ENCODE measurements at places on chromosomes 3 and 15.

- no peak for DNase-seq
Measured at GRCh38 chr3:19151171-19151570, 2.9 kb downstream of the KCNH8 start.

- peak; percentile 89 for DNase-seq
Measured at GRCh38 chr15:40941528-40942336, 11.5 kb upstream of the CHAC1 start.

- peak; percentile 2 for DNase-seq
Measured at GRCh38 chr3:95341314-95341713, 1278.5 kb downstream of the NSUN3 start.

- no peak for DNase-seq
Measured at GRCh38 chr3:155912579-155913190, 42.2 kb downstream of the GMPS start.

- peak; percentile 88 for DNase-seq
Measured at GRCh38 chr3:12224181-12225147, 64.4 kb upstream of the PPARG start.

- DNase-seq = no peak
Measured at GRCh38 chr15:48541341-48542278, 103.9 kb downstream of the FBN1 start.

DNA sequence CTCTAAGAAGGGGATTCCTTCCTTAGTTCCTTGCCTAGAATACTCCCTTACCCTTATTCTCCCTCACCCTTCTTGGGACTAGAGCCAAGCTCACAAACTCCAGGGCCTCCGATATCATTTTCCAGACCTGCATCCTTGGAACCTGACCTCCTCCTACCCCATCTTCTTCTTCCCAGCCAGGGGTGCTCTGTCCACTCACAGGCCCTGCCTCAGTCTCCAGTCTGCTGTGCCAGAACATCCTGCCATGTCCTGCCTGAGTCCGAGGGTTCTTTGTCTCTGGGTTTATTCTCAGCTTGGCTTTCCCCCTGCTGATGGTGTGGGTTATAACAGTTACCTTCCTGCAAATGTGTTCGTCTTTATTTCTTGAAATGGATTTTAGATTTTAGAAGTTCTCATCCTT, 59.9 kb upstream of the MCF2L2 start:
- no peak for DNase-seq

DNA sequence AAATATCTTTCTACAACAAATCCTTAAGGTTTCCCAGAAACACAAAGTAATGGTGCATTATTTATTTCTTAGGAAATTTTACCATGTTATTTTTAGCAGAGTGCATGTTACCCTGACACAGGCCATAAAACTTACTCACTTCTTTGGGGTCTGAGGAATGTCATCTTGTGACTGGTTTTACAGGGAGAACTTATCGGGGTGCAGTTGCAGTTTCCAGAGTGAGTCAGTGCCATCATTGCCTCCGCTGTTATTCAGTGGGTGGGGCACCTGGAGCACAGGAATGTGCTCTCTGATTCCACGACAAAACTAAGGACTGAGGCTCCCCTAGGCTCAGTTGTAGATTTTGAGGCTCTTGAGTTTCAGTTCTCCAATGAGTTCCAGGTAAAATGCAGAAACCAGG, 11.1 kb upstream of the GREM1 start:
- peak; percentile 59 for DNase-seq

GRCh38 chr15:46652266-46652665, 1017.4 kb downstream of the SQOR start:
- DNase-seq = no peak

DNA sequence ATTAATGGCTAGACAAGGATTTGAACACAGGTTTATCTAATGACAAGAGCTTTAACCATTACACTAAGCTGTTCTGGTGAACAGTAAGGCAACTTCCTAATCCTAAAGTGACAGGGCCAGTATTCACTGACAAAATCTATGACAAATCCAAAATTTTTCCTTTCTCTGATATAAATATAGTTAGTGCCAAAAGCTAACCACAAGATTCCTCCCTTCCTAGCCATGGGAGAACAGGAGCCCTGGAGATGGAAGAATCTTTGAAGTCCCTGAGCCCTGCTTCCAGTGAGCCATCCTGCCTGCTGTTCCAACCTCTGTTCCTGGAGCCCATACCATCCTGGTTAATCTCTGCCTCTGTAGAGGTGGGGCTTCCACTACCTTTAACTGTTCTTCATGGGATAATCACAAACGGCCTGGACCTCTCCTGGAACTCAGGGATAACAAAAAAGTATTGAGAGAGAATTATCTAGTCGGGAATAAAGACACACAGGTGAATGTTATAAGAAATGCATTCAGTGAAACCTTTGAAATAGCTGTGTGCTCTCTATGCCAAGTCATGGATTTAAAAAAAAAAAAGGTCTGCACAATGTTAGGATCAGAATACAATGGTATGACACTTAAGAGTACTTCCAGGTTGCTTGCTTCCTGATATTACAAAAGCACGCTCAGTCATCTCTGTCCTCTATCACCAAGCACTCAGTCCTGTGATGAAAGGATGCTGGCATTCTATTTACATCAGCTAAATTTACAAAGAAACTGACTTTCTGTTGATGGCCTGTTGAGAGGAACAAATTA, 235.8 kb downstream of the SUCLG2 start:
- DNase-seq = no peak

- DNase-seq = peak; percentile 56
Measured at GRCh38 chr15:92521624-92522008, 127.9 kb downstream of the ST8SIA2 start.

GRCh38 chr3:147701195-147701594, 292.0 kb downstream of the ZIC1 start:
- no peak for DNase-seq

DNA sequence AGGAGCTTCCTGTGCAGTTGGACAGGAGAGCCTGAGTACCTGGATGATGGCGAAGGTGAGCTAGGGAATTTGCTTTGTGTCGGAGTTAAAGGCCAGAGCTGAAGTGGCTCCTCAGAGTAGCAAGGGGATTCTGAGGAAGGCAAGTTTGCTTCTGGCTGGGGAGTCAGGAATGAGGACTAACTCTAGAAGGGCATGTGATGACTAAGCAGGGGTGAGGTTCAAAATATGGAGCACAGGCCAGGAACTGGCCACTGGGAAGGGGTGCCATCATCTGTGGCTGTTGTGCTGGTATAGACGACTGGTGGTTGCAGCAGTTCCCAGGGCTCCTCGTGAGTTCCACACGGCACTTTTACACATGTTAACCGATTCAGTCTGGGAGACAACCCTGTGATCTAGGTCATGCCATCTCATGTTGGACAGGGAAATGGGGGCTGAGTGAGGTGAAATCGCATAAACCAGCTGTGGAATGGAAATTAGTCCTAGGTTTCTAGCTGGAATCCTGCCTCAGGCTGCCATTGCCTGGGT, 100.8 kb downstream of the EEFSEC start:
- no peak for DNase-seq

GRCh38 chr3:184592371-184593219, 31.0 kb downstream of the EPHB3 start:
- no peak for DNase-seq

GRCh38 chr3:39346785-39347585, 17.5 kb downstream of the CCR8 start:
- no peak for DNase-seq

- no peak for DNase-seq
Measured at GRCh38 chr3:171327441-171328174, 132.6 kb downstream of the TNIK start.

DNA sequence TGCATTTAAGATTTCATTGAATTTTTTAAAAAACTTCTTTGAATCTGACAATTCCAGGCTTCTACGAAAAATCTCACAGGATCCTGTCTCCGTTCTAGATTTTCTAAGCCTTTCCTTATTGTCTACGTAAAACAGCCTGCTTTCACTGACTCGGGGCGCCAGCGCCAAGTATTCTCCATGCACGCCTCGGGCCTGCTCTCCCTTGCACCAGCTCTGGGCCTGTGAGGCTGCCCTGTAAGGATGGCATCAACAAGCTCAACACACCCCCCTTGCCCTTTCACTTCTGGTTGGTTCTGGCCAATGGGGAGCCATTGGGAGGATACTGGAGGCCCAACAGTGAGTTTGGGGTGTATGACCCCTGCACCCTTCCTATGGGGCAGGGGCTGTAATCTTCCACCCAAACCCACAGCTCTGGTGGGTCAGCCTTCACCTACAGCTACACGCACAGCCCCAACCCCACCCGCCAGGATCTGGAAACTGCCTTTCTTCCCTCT, 47.8 kb downstream of the SLC41A3 start:
- no peak for DNase-seq

- DNase-seq = no peak
Measured at GRCh38 chr3:8891774-8892173, 71.5 kb downstream of the RAD18 start.

DNA sequence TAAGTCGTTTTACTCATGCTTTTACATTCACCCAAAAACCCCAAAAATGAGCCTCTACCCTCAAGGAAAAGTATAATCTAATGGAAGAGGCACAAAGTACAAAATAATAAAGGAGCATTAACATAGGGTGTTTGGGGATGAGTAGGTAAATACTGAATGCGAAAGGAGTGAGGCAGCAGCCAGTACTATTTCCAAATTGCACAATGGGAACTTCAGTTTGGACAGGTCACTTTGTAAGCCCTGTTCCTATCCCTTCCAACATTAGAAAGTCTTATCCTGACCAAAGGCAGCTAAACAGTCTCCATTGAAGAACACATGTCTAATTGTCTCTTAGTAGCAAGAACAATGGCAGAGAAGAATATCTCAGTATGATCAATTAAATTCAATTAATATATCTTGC, 728.3 kb downstream of the GBE1 start:
- no peak for DNase-seq

GRCh38 chr3:183536238-183536880, 19.1 kb downstream of the KLHL6 start:
- no peak for DNase-seq

- no peak for DNase-seq
Measured at GRCh38 chr15:89747708-89748682, 3.1 kb downstream of the MESP1 start.

- peak; percentile 50 for DNase-seq
Measured at GRCh38 chr3:32569540-32570420, 878 bp downstream of the DYNC1LI1 start.

- no peak for DNase-seq
Measured at GRCh38 chr3:188415196-188415595, 261.2 kb downstream of the LPP start.

GRCh38 chr3:25849091-25849490, 59.2 kb downstream of the OXSM start:
- no peak for DNase-seq

DNA sequence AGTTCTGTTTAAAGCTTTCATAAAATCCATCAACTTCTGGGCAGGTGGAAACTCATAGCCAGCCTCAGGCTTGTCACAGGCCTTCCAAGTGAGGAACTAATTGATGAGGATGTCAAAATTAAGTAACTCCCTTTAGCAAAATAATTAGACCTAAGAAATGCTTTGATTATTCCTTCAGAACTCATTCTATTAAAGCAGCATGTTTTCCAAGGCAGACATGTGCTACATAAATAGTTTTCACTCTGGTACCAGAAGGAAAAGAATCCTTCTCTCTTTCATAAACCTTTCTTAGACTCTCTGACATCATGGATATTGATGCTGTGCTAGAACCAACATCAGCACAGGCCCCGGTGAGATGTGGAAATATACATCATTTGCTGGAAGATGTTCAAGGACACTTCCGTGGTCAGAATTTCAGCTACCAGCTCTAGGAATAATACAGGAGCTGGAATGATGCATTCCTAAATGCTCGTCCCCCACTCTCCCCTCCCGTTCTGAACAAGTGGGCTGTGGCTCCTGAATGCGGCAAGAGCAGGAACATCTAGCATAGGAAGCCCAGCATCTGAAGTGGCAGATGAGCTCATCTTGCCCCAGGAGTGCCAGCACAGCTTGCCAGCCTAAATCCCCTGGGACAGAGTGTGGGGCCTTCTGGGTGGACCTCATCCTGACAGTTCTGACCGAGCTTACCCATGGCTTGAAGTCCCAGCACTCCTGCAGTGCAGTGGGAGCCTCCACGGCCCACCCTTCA, 82.4 kb downstream of the WWTR1 start:
- no peak for DNase-seq

GRCh38 chr3:187567661-187568121, 102.5 kb downstream of the SST start:
- no peak for DNase-seq

GRCh38 chr3:48215019-48215418, 8.3 kb upstream of the CAMP start:
- no peak for DNase-seq

DNA sequence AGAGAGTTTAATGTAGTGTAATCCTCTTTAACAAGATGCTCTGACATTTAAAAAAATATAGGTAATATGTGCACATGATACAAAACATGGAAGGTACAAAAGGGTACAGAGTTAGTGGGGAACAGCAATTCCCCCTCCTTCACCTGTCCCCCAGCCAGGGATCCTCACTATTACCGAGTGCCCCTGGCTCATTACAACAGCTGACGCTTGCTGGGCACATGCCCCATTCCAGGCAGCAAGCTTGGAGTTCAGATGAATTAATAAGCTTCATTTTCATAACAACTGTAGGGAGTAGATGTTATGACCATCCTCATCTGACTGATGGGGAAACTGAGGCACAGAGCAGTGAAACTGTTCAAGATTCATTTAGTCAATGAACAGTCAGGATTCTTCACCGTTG, 41.2 kb downstream of the PCSK6 start:
- DNase-seq = no peak

DNA sequence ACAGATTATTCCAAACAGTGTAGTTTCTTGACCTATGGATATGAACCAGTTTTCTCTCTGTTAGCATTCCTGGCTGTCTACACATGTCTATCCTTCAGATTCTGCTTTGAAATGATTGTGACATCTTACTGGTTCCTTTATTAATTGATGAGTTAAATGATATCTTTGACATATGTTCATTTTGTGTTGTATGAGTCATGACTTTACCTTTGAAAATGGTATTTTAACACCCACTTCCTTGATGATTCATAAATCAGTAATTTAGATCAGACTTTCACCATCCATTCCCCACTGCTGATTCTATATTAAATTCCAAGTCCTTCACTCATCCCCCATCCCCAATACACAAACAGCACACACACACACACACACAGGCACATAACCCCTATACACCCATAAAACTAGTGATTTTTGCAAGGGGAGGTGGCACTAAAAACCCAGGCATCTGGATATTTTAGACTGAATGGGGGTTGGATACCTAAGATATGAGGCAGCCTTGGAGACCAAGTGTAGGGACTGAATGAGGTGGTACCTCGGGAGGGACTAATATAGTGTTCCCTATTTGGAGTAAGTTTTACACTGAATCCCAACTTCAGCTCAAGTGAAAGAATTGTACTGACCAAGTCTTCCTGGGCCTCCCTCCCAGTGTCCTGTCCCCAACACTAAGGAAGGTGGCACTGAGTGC, 9.7 kb downstream of the CCK start:
- peak; percentile 68 for DNase-seq

GRCh38 chr3:151501171-151501922, 40.5 kb upstream of the IGSF10 start:
- no peak for DNase-seq

GRCh38 chr15:23548071-23548470, 17.4 kb upstream of the MKRN3 start:
- no peak for DNase-seq

GRCh38 chr3:154540950-154541604, 111.1 kb upstream of the GPR149 start:
- DNase-seq = no peak
